Retinal pigment epithelial cell (primary cell): ENCODE measurements at places on chromosomes 12 and 14.
A peak's percentile ranks its signal among the peaks of the same experiment; 100 is the strongest.

- no peak for DNase-seq
These were observed 106.5 kb upstream of the PRKD1 start for GRCh38 chr14:30034152-30034551.

GRCh38 chr12:46442738-46443137 lies 70.2 kb upstream of the SLC38A2 start:
- DNase-seq = no peak

DNA sequence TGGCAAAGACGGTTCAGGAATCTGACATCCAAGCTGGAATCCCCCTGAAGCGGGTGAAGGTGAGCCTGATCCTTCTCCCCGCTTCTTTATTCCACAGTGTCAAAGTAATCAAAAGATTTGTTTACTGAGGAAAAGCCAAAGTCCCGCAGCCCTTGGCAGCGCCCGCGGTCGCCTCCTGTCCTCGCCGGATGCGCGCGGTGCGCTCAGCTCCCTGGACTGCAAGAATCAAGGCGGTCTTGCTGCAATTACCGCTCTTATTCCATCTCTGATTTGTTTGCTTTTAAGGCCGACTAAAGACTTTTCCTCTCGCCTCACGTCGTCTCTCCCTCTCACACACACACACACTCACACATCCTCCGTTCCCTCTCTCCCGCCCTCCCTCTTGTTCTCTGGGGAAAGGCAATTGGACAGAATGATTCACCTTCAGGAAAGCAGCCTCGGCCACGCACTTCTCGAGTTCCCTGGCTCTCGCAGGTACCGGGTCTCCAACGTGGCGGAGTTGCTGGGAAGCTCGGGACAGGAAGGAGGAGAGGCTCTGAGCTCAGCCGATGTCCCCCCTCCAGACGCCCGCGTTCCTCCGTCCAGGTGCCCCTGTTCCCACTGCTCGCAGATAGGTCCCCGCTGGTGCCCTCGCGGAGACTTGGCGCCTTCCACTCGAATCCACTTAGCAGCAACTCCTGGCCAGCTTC lies 68.6 kb upstream of the USP15 start:
- DNase-seq = peak; percentile 12

- no peak for DNase-seq
These were observed 5.4 kb downstream of the CDKN1B start for GRCh38 chr12:12722435-12723148.

GRCh38 chr12:71262466-71262865 lies 104.7 kb upstream of the TSPAN8 start:
- no peak for DNase-seq

GRCh38 chr12:42222724-42223123 lies 15.3 kb downstream of the YAF2 start:
- DNase-seq = no peak

GRCh38 chr12:13379531-13380188 lies 183.1 kb downstream of the EMP1 start:
- no peak for DNase-seq

DNA sequence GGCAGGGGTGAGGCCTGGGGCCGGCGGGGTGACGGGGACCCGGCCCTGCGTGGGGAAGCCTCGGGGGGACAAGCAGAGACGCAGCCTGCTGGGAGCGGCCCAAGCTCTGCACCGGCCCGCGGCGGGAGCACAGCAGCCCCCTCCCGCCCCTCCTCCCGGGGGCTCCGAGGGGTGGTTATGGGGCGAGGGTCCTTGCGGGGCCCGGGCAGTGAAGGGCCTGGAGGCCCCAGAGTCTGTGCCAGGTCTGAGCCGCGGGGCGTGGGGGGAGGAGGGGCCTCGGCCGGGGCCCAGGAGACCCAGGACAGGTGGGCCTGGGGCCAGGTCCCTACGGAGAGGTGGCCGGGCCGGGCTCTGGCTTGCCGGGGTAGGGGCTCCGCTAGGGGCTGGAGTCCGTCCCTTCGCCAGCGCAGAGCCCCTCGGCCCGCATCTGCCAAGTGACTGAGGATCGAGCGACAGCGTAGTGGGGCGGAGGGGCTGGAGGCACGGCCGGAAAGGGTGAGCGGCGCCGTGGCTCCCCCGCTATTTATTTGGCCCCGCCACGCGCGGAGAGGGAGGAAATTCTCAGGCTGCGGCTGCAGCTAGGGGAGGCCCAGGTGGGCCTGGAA lies 495 bp downstream of the TMEM121 start:
- no peak for DNase-seq

DNA sequence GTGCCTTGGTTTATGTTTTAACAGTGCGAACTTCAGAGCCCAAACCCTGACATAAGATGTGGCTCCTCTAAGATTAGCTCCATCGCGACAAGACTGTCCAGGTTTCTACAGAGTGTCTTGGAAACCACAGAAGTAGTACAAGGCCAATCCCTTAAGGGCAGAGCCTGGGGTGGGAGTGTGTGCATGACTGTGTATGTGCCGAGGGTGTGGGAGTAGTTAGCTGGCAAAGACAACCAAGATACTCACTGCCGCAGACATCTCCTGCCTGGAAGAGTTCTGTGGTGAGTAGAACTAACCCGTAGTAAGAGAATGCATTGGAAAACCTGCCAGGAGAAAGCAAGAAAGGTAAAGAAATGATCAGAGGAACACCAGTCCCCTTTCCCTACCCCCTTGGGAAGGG lies 54.1 kb downstream of the DAO start:
- DNase-seq = no peak

- DNase-seq = no peak
These were observed 442.2 kb upstream of the CCDC196 start for GRCh38 chr14:66043921-66044320.
